Effector CD8-positive, alpha-beta T cell (primary cell): ENCODE measurements at places on chromosomes 6 and 20.

DNA sequence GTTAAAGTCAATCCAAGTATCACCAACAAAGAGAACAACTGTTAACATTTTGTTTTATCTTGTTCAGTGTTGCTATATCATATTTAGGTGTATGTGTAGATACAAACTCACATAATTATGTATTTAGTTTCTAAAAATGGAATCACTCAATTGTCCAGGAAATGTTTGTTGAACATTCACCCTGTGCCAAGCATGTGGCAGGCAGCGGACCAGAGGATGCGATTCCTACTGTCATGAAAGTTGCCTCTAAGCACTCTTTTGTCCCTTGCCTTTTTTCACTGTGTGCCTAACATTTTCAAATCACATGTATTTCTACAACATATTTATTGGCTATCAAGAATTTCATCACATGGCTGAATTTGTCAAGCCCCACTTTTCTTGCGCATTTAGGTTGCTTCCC, 16.9 kb upstream of the TGM2 start:
- no peak for DNase-seq

GRCh38 chr6:83757021-83757420, 48.1 kb upstream of the SNAP91 start:
- DNase-seq, result no peak

DNA sequence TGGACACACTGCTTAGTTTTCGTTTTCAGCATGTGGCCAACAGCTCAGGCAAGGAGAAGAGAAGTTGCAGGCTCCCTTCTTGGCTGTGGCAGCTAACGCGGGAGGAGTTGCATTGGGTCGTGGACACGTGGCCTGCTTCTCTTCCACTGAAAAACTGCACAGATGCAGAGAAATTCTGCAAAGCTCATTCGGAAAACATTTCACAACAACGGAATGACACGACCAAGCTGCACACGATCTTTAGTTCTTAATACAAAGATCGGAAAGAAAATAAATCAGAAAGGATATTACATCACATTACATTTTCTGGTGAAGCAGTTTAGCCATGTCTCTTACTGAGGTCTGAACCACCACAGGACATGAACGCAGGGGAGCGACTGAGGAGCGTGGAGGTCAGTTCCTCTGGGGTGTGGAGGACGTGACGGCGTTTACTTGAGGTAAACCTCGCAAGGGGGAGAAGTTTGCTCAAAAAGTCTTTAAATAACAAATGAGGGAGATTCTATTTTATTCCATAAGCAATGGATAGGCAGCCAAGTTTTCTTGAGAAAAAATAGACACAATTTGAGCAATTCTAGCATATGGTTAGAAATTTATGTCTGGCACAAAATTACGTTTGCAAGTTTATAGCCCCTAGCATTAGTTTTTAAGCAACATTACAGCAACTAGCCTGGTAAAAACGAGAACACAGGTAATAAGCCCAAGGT, 178.3 kb downstream of the THBS2 start:
- DNase-seq, result no peak

DNA sequence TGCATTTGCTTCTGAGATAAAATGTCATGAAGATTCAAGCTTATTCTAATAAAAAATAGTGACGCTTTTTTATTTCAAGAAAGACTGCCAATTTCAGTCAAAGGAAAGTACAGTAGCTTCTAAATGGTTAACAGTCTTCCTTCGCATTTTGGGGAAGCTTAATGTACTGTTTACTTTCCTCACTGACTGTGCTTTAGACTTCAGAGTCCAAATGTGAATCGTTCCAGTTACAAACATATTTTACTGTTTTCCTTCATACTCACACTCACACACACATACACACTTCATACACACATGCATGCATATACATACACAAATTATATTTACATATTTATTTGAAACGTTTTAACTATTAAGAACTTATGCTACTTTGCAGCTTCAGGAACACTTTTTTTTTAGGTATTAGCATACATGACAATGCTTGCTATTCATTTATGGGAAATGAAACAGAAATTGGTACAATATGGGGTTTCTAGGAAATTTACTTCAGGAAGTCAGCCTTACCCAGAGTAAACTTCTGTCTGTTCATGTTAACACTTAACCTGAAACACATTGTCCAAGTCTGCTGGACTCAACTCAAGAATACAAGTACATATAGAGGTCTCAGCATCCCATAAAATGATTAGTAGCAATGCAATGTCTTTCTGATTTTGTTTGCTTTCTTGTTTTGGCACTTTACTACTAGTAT, 145.4 kb downstream of the RPS12 start:
- DNase-seq, result no peak
